ENCODE measurements at places on chromosomes 3 and 15.

DNA sequence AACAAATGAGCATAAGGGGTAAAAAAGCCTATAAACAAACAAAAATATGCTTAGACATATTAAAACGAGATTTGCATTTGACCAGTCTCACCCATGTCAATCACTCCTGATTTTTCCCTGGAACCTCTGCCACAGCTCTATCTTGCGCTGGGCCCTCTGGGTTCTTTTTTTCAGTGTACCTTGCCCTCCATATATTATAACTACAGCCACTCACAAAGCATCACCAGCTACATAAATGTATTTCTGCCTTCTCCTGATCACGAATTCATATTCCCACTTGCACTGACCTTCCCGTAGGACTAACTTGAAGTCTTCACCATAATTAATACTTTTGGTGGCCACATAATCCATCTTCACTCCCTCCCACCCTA, 395.6 kb upstream of the ROBO2 start:
- DNase-seq = no peak

DNA sequence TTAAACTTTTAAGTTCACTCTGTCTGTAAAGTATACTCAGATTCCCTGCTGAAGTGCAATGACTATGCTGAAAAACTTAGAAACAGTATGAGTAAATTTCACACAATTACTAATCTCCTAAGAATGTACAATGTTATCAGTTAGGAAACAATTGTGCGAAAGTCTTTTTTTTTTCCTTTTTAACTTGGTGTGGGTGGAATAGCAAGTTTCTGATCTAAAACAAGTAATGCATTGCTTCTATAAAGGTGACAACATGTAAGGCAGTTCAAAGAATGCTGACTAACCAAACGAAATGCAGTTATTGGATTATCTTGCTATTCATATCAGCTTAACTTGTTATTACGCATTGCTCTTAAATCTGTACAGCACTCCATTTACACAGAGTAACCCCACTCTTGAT, 19.3 kb upstream of the SLC12A8 start:
- peak; percentile 68 for DNase-seq

- DNase-seq = no peak
These were observed 19.7 kb upstream of the CCDC174 start for GRCh38 chr3:14631687-14632441.

GRCh38 chr15:51991141-51991540, 19.6 kb upstream of the LEO1 start:
- DNase-seq = no peak

GRCh38 chr3:96491023-96491422, 323.4 kb upstream of the EPHA6 start:
- no peak for DNase-seq

GRCh38 chr3:100207886-100208285, 52.9 kb upstream of the TBC1D23 start:
- no peak for DNase-seq

- no peak for DNase-seq
These were observed 161.1 kb downstream of the OR4M2 start for GRCh38 chr15:22241451-22241850.

- no peak for DNase-seq
These were observed 159.4 kb upstream of the SNTN start for GRCh38 chr3:63493101-63493500.

DNA sequence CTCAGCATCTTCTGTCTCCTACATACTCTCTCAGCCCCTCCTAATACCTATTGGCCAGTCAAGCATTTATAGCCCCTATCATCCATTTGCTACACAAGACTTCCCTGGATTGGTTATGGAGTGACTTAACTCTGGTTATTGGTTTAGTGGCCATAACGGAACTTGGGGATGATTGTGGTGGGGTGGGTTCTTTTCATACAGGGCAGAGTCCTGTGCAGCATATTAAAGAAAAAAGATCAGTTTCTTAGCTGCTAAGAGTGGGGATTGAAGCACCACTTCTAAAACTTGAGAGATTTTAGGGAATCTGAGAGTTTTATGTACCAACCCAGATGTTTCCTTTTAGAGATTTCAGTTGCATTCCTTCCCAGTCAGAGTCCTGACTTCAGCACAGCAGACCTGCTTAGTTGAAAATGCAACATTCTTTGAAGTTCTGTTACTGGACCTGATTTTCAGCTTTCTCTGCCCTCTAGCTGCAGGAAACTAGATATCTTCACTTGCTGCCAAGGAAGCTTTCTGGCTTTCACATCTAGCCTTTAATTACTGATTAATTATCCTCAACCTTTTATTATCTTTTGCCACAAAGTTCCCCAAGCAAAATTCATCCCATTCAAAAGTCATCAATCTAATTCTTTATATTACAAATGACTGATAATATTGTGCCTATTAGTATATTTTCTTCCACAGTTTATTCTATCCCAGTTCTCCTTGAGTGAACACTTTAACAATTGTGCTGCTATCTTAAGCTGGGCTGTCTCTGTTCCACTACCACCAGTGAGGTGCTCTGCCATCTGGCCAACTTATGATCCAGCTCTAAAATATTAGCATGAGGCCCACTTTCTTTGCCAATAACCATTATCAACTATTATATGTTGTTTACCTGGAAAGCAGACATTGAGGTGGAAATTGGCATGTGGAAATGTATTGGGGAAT, 906.0 kb upstream of the ALCAM start:
- peak; percentile 46 for DNase-seq

Measured in RKO (cell line).